Urinary bladder (tissue), 4 donors: ENCODE measurements at places on chromosomes 11 and 22. TPM values are rescaled to one million over a fixed set of nuclear protein-coding genes. Genes with fewer than 3 reads are reported as not detected.

Gene RAG2
- not detected for polyA plus RNA-seq

Gene ZW10
- 7.9 TPM for polyA plus RNA-seq

Gene SLC17A6
- not detected for polyA plus RNA-seq

Gene C11orf42
- polyA plus RNA-seq: not detected

Gene OR52N4
- polyA plus RNA-seq: 0.20 TPM

Gene LSP1
- 160 TPM for polyA plus RNA-seq

Gene CNIH2
- polyA plus RNA-seq: 0.24 TPM

Gene OR8H3
- polyA plus RNA-seq: not detected

- no peak for DNase-seq
Measured at GRCh38 chr11:95821640-95822039, 31.3 kb downstream of the CEP57 start.

DNA sequence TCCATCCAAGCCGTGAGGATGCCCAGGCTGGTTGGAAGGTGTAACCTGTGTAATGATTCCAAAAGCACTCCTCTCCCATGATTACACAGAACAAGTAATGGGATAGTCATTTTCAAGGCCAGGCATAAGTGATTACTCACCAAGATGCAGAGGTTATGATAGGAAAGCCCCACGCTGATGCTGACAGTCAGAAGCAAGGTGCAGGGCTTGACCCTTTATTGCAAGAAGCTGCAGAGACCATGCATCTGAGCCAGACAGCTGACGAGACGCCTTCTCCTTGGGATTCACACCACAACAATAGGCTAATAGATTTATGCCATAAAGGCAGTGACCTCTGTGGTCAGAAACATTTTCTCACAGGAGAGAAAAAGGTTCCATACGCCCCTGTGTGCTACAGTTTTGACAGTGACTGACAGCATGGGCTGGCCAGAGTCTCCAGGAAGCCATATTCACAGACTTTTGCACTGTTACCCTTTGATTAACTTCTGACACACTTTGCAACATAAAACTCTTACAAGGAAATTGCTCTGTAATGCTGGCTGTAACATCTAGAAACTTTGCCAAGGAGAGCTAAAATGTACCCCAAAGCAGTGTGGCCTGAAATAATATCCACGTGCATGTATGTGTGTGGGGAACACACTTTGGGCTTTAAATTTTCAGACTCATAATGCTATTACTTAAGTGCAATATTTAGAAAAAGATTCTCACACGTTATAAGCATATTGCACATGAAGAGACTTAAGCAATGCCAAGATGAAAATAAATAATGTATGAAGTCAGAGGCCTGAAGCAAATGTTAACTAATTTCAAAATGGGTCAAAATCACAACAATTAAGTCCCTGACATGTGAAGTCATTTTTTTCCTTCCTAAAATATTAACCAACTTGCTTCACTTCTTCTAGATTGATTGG, 1079.0 kb upstream of the TENM4 start:
- DNase-seq: no peak

- DNase-seq: no peak
Measured at GRCh38 chr11:77130763-77131513, 2.9 kb downstream of the MYO7A start.

DNA sequence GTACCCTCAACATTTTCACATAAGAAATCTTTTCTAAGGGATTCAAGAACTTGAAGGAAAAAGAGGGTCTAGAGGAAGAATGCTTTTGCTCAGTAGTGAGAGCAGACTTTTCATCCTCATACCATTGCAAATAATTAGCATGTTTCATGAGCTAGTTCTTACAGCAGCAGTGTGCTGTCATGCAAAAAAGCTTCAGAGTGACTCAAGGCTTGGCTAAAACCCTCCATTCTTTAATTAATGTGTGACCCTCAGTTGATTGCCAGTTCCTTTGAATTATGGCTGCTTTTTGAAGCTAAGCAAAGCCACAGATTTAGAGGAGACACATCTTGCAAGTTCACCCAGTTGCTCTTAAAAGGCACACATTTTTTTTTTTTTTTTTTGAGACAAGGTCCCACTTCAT, 36.6 kb upstream of the PCF11 start:
- no peak for DNase-seq

GRCh38 chr11:13284776-13285588, 7.4 kb downstream of the BMAL1 start:
- DNase-seq: no peak

DNA sequence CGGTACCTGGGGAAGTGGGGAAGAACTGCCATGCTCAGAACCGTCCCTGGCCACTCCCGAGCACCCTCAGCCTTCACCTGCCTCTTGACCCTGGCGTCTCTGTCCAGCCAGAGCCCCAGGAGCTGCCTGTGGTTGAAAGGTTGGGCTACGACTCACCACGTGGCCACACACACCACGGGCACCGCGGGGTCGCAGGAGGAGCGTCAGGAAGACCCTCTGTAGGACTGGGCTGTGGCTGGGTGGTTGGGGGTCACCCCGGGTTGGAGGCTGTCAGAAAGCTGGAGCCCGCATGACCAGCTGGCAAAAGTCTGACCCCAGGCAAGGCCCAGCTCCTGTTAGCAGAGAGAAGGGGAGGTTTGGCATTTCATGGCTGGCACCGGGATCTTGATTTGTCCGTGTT, 11.5 kb downstream of the KRTAP5-5 start:
- DNase-seq: no peak

DNA sequence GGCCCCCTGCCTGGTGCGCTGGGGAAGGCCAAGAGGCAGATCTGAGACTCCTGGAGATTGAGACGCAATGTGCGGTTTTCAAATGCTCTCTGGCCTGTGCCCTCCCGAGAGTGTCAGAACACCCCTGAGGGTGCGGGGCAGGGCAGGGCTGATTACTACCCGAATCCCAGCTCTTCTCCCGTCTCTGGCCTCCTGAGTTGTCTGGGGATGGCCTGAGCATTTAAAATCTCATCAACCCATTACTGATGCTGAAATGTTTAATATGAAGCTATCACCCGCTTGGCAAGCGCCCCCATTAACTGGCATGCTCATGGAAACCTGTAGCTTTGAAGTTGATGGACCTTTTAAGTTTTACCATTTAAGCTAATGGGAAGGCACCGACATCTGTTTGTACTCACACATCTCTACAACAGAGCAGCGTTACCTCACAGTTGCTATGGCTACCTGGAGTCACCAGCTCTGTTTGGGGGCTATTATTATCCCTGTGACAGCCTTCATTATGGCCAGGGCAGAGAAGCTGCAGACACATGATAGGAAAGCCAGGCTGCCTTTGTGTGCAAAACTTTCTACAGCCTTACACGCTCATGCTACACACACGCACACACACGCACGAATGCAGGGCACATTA, 3.6 kb upstream of the MB start:
- no peak for DNase-seq

DNA sequence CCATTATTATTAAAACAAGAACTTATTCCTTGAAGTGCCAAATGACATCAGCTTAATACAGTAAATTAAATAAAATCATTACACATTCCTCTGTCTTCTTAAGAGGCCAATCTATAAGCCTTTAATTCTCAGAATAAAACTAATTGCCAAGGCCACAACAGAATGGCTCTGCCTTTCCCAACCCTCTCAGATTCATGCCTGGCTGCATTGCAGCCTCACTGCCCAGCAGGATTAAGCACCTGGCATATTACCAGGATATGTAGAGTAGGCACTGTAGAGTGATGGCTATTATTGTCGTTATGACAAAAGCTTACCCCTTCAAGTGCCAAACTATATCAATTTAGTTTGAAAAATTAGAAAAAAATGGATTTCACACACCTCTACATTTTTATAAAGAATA, 9.4 kb upstream of the CALCA start:
- no peak for DNase-seq

DNA sequence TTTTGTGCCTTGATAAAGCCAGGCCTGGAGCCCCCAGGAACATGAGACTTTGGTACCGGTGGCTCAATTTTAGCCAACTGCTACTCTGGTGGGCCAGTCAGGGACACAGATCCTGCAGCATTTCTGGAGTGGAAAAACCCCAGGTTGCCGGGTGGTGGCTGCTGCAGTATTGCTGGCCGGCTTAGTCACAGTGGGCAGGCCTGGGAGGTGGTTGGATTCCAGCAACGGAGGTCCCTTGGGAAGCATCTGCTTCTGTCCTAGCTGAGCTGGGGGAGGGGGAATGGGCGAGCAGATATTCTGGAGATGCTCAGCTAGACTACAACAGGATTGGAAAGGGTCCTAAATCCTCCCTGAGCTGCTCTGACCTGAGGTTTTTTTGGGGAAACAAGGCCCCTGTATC, 31.6 kb upstream of the ACCSL start:
- no peak for DNase-seq

DNA sequence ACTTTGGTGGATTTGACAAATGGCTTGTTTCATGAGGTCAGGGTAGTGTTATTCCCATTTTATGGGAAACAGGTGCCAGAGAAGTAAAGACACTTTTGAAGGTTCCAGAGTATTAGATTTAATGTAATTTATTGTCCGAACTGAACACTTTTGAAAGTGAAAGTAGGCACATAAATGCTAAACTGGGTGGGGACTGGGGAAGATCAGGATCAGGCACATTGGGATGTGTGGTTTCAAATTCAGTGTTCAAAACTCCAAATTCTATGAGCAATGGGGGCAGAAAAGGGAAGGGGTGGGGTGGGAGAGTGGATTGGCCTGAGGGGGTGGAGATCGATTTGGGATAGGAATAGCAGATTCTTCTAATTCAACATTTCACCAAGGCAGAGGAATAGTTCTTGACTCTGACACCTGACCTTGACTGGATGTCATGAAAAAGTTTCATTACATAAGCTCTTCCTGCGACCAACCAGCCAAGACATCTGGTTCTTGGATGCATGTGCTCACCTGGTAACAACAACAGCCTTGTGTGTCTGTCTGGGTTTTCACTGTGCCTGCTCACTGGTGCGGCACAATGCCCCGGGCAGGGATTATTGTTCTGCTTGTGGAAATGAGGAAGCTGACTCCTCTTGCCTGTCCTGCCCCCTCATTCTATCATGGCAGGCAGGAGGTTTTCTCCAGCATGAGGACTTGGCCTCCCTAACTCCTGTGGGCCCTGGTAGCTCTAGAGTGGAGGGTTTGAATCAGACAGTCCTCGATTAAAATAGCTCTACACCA, 10.8 kb downstream of the PPFIBP2 start:
- no peak for DNase-seq

DNA sequence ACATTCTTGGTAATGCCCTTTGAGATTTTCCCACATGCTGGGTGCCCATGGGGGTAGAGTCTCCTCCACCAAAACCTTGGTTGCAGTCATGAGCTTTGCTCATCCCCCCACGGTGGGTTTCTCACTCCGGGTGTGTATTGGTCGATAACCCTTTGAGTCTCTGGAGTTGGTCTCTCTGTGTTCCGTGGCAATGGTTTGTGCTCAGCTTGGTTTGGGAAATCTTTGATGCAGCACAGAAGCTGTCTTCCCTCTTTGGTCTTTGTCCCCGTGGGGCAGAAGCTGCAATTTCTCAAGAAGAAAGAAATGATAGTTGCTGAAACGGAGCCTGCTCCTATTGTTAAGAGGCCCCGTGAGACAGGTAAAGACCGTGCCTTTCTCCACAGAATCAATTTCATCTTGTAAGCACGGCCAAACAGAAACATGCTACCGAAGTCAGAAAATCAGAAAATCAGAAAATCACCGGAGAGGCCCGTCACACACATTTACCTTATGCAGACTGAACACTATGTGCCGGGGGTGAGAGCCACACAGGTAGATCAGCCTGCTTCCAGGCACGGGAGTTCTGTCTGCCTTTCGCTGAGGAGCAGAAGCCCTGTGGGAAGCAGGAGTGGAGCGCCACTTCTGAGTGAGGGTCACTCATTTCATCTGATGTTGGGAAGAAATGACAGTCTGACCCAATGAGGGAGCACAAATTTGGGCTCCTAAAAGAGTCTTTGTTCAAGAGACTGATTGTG, 186.1 kb downstream of the TBC1D22A start:
- DNase-seq: no peak

DNA sequence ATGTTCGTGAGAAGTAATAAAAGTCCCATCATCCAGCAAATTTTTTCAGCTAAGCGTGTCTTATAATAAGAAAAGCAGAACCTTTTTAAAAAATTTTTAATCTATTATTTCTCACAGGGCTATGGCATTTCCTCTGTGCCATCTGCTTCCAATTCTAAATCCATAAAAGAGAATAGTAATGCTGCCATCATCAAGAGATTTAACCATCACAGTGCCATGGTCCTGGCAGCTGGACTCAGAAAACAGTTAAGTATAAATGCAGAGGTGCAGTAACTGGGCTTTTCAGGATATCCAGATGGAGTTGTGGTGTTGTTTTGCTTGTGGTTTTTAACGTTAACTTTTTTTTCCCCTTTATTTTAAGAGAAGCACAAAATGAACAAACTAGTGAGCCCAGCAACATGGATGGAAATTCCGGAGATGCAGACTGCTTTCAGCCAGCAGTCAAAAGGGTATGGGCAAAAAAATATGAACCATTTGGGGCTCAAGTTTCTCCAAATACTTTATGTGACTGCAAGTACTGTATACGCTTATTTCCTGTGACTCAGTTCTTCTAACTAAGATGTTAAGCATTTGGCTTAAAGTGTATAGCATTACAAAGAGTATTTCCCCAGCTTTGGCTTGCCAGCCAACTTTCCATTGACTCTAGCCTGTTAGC, 25.2 kb downstream of the GTF2H1 start:
- no peak for DNase-seq
